Vein endothelial cell (primary cell): ENCODE measurements at places on chromosomes 1 and 21. TPM values are rescaled to one million over a fixed set of nuclear protein-coding genes. Genes with fewer than 3 reads are reported as not detected.

Gene AXDND1
- 0.38 TPM in 1 of 2 replicates, not detected in the other for total RNA-seq

Gene DENND4B
- total RNA-seq, result 25.2 and 28.4 TPM in 2 replicates

Gene PKP1
- under 0.01 and 0.10 TPM in 2 replicates for total RNA-seq

Gene PTPRF
- 173 and 288 TPM in 2 replicates for total RNA-seq

Gene FMO1
- not detected in 2 replicates for total RNA-seq

Gene MFAP2
- 26.2 and 54.5 TPM in 2 replicates for total RNA-seq

Gene FNDC10
- total RNA-seq, result 2.5 and 2.6 TPM in 2 replicates

Gene CD52
- total RNA-seq, result not detected in 2 replicates

Gene DMRTA2
- total RNA-seq, result not detected in 2 replicates

Gene TFF2
- total RNA-seq, result not detected in 2 replicates

Gene IVL
- not detected in 2 replicates for total RNA-seq

Gene PTPN22
- under 0.01 and 0.67 TPM in 2 replicates for total RNA-seq

Gene RXFP4
- total RNA-seq, result not detected in 2 replicates

Gene FABP3
- 0.65 and 0.86 TPM in 2 replicates for total RNA-seq

Gene PLEKHN1
- 0.65 and 1.1 TPM in 2 replicates for total RNA-seq

Gene LCE1B
- total RNA-seq, result not detected in 2 replicates

Gene C1QC
- not detected in 2 replicates for total RNA-seq
